GM06990 (cell line): ENCODE measurements at places on chromosomes 7 and 10.

- DNase-seq, result no peak
These were observed 109.8 kb upstream of the PTN start for GRCh38 chr7:137453356-137453755.

DNA sequence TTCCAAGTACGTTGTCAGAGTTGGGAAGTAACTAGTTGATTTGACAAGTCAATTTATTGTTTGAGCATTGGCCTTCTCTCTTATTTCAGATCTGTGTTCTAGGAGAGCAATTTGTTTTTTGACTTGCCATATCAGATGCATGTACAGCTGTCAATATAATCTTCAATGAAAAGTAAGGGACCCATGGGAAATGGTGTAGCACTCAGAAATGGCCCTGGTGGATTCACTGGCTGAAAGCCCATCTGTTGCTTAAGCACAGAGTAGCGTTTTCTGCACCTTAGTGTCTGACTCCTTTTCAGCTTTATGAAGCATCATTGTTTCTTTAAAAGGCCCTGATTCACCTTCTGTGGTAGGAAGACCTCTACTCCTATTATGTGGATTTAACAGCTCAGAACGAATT lies 10.2 kb downstream of the GARS1 start:
- no peak for DNase-seq

DNA sequence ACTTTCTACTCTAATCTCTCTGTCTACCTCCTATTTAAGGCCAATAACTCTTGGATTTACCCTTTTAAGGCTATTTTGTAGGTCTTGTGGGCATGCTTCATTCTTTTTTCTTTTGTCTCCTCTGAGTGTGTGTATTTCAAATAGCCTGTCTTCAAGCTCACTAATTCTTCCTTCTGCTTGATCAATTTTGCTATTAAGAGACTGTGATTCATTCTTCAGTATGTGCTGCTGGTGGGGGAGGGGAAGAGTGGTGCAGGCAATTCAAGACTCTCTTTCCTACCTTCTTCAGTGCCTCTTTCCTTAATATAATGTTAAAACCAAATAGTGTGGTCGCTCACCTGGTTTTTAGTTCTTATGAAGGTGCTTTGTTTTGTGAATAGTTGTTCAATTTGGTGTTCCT lies 20.0 kb downstream of the ABCB1 start:
- DNase-seq, result no peak

DNA sequence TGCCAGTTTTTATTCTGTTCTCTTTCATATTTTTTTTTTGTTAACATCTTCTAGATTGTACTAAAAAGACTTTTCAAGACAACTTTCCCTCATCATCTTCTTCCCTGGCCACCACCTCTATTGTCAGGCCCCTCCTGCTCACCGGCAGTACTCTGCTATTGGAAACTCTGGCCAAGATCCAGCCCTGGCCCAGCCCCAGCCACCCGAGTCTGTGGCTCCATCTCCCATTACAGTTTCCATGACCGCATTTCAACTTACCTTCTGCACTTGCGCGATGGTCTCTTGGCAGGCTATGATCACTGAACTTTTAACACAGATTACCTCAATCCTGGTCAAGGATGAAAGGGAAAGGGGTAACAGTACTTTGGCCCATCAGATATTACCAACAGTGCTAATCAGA lies 137.7 kb upstream of the POM121L12 start:
- DNase-seq, result no peak

GRCh38 chr7:112784603-112785002 lies 5.6 kb downstream of the TMEM168 start:
- no peak for DNase-seq

DNA sequence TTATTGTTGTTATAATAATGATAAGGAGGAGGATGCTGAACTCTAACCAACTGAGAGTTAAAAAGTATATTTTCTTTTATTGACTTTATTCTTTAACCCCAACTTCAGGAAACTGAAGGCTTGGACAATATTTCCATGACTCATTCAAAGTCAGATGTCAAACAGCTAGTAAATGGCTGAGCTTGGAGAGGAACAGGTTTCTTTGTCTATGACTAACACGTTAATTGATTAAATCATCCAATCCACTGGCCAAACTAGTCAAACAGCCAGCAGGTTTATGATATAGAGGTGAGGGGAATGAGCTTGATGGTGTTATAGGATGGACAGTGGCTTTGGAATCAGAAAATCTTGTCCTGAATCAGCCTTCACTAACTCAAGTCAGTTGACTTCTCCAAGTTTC lies 119.1 kb upstream of the WDR11 start:
- DNase-seq, result no peak

DNA sequence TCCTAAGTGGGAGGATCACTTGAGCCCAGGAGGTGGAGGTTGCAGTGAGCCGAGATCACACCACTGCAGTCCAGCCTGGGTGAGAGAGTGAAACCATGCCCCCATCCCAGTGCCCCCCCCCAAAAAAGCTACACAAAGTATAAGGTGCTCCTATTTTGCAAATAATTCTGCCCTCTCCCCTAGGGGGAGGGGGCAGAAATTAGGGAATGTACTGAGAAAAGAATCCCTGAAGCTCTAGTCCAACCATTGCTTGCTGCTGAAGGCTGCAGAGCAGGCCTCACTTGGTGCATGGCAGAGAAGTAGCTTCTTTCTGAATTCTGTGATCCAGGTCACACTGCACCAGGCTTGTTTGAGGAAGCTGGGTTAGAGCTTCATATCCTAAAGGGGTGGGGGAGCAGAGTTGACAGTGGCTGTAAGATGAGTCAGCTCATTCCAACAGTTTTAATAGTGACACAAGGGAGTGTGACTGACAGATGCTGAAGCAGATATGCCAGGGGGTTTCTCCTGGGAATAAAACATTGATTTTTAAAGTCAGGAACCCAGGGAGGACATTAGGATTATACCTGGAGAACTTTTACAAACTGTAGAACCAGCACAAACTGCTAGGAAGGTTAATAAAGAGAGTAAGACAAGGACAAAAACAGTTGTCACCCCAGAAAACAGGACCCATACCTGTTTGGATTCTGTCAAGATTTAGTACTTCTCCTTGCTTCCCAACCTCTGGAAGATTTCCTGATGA lies 32.8 kb upstream of the STRIP2 start:
- no peak for DNase-seq

- DNase-seq, result no peak
These were observed 104.7 kb downstream of the LSM5 start for GRCh38 chr7:32385316-32385956.

DNA sequence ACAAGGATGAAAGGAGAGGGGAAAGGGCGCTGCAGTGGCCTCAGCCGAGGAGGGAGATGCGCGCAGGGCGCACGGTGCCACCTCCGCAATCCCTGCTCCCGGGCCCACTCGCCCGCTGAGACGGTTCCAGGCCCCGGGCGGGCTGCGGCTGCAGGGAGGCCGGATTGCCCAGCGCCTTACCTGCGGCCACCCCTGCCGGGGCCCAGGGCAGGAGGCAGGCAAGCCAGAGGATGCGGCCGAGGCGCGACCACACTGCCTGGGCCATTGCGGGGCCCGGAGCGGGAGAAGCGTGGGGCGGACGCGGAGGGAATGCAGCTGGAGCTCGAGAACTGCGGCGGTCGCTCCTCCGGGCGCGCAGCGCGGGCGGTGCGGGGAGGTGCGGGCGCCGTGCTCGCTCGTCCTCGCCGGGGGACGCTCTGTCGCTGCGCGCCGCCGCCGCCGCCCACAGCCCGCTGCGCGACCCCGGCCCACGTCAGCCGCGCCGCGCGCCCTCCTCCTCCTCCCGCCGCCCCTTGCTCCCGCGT lies at the start of gene TMEM130:
TSS of gene TMEM130 (minus strand) at position 418 of the 524 bp plus-strand sequence. CDS start at position 265, 153 bp downstream.
- DNase-seq, result no peak

DNA sequence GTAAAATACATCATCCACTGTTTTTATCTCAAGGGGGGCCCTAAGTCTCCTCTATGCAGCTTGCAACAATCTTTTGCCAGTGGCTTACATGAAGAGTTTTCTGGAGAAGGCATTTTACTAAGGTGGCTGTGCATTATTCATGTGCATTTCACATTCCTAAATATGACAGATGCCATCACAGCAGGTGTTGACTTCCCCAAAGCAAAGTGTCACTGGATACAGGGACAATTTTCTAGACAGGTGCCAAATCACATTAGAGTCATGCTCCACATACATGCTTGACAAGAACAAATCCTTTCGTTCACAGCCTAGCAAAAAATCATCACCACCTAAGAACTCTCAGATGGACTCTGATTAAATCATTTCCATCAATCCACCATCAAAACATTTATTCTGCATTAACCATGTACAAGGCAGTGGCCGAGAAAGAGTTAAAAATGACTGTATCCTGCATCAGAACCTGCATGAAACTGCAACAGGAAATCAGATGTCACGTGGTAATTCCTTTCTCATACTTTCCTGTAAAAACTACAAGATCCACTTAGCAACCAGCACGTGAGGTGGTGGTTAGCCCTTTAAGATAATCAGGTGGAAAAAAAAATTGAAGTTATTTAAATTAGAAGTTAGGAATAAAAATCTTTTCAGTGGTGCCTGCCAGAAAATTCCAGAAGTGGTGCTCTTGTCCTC lies 88.2 kb upstream of the AFAP1L2 start:
- DNase-seq, result no peak
